ENCODE measurements at places on chromosomes 1 and 21. TPM values are rescaled to one million over a fixed set of nuclear protein-coding genes. Genes with fewer than 3 reads are reported as not detected.

DNA sequence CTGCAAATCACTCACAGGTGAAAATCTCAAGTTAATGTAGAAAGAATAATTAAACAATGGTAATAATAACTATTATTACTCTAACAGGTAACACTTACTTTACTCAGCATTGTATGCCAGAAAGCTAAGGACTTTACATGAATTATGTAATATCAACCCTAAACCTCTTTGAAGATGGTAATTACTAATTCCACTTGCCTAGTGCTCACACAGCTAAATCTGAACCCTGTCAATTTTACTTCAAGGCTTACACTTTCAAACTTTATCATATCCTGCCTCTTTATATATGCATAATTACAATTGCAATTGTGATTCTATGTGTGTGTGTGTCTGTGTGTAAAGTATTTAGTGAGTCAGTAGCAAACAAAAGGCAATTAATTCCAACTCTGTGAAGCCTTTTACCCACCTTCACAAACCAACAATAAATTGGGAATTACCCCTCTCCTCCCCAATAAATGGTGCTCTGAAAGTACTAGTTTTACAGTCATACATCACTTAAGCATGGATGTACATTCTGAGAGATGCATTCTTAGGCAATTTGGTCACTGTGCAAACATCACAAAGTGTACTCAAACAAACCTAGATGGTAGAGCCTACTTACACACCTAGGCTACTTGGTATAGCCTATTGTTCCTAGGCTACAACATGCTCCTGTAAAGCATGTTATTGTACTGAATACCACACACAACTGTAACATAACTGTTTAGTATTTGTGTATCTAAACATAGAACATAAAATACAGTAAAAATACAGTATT, 5.9 kb downstream of the ZNF644 start:
- DNase-seq: no peak

DNA sequence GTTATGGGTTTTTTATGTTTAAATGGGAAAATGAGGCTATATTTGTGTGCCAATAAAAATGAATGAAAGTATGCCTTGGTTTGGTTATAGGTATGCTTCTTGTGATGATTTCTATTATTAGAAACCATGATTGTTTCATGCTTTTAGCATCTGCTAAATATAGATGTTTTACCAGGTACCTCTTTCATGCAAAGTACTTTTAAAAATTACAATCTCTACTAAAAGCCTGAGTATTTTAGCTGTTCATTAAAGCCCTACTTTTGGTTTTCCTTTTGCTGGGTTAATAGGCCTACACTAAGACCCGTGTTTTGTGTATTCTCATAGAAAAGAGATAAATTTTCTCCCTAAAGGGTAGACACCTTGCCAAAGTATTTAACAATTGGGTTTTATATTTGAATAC, 32.0 kb downstream of the MTF2 start:
- no peak for DNase-seq

DNA sequence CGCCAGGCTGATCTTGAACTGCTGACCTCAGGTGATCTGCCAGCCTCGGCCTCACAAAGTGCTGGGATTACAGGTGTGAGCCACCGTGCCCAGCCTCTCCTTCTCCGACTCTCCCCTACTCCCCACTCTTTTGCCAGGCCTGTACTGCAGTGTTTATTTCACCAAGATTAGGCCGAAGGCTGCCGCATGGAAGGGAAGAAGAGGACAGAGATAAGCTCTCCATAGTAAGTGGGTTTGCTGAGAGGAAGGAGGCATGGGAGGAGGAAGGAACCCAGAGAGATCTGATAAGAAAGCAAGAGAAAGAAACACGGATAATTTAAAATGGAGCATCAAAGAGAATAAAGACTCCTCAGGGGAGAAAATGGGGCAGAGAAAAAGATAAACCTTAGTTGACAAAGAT, 8.7 kb downstream of the PTCH2 start:
- no peak for DNase-seq

DNA sequence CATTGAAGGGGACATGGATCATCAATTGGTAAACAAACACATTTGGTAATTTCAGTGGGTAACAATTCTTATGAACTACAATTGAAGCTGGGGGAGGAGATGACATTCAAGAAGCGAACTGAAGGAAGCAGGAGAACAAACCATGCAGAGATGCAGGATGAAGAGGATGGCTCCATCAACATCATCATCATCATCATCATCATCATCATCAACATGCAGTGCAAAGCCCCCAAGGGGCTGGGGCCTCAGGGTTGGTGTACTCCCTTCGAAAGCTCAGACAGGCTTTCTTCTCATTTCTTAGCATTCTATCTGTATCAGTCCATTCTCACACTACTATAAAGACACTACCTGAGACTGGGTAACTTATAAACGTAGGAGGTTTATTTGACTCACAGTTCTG, 105.8 kb downstream of the DUSP10 start:
- DNase-seq: no peak

CFHR3 gene
- total RNA-seq: not detected

Data from breast epithelium (tissue), 4 donors.